ENCODE measurements at places on chromosomes 5 and 9.

DNA sequence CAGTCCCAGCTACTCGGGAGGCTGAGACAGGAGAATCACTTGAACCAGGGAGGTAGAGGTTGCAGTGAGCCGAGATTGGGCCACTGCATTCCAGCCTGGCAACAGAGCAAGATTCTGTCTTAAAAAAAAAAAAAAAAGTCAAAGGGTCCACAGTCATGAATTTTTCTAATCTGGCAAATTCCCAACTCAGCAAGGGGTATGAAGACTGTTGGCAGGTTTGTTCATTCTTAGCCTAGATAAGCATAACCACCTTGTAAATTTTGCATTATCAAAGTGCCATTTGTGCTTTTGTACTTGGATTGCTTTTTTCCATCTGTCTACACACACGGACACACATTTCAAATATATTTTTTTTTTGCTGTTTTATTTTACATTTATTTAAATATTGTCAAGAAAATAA is 299.8 kb upstream of the NUDT12 start:
- DNase-seq = no peak

GRCh38 chr5:139094154-139095131 is 103.7 kb downstream of the SIL1 start:
- DNase-seq = no peak

- DNase-seq = peak; percentile 96
These were observed 120.6 kb downstream of the TTLL11 start for GRCh38 chr9:121972501-121972981.

- DNase-seq = no peak
These were observed 323.9 kb downstream of the TMEM161B start for GRCh38 chr5:87944553-87945285.

DNA sequence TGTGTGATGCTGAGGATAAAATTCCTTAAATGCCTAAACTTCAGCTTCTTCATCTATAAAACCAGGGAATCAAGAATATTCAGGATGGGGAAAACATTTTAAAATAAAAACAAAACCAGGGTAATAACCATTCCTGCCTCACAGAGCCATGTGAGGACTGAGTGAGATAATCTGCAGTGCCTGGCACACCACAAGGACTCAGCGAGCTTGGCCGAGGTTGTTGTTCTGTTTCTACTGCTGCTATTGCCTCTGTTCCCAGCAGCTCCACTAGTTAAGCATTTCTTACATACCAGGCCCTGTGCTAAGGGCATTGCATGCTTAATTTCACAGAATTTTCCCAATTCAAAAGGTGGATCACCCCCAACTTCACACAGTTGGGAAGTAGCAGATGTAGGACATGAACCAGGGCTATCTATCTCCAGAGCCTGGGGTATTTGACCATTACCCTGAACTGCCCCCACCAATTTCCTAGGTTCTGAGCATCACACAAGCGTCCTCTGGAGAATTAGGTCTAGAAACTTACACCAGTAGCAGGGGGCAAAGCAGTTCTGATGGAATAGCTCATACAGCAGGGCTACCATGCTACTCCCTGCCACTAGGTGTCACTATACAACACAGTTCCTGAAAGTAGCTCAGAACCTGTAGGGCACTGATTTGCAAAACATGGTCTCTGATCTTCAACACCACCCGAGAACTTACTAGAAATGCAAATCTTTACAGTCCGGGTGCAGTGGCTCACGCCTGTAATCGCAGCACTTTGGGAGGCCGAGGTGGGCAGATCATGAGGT is 74.3 kb downstream of the LRSAM1 start:
- peak; percentile 80 for DNase-seq

- no peak for DNase-seq
These were observed 11.6 kb downstream of the AGPAT2 start for GRCh38 chr9:136675477-136676296.

DNA sequence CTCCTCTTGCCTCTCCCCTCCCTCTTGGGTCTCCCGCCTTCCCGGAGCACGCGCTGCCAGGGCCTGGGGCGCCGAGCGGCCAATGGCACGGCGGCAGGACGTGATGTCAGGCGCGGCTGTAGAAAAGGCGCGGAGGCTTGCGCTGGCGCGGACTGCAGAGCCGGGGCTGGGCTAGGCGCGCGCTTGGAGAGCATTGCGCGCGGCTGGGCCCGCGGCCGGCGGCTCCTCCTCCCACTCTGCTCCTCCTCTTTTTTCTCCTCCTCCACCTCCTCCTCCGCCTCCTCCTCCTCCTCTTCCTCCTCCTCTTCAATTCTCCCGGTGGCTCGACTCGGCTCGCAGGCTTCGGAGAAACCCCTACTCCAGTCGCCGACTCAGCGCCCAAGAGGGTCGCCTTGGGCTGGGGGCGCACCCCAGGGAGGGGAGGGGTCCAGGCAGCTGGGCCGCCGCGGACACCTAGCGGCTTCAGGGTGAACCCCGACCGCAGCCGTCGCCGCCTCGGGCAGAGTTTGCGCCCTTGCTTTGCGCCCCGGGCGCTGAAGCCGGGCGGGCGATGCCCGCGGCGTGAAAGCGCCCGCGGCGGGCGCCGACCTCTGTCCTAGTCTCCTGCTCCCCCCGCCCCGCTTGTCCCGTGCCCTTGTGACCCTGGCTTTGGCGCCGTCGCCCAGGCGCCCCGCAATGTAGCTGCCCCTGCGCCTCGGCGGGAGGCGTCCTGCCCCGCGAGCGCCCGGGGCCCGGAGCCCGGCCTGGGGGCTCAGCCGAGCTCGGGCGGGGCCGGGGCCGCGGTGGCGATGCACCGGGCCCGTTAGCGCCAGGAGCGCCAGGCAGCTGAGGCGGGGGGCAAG is at the start of gene LHX2:
LHX2 (plus strand) TSS at position 309 of the 842 bp plus-strand sequence. CDS start 581 bp downstream, outside the sequence.
- DNase-seq = peak; percentile 72

DNA sequence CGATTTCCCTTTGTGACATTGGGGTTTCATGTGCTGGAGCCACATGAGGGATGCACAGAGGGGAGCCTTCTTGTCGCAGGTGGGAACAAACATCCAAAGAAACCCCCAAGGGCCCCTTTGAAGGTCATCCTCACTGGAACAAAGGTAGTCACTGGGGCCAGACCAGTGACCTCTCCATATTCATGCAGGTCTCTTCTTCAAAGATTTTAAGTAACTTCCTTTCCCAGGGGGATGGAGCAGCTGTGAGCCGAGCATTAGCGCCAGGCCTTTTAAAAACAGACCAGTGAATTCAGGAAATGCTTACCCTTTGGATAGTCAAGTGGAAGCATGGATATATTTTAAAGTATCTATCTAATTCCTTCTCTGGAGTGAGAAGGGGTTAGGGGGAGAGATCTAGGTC is 33.0 kb downstream of the DAPK1 start:
- no peak for DNase-seq

DNA sequence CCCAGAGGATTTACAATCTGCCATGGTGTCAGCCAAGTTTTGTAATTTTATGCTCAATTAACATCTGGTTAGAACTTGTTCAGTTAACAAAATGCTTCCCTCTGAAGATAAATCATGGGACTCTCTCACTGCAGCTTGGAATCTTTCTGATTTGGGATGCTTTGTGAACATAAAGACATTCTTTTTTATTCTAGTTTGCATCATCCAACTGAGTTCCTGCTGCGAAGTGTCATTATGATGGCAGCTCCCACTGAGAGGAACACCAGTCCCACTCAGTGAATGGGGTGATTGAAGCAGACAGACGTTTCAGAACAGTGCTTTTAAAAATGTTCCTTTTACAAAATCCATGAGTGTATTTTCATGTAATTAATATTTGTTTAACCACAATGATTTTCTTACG is 863.8 kb downstream of the TLE4 start:
- no peak for DNase-seq

DNA sequence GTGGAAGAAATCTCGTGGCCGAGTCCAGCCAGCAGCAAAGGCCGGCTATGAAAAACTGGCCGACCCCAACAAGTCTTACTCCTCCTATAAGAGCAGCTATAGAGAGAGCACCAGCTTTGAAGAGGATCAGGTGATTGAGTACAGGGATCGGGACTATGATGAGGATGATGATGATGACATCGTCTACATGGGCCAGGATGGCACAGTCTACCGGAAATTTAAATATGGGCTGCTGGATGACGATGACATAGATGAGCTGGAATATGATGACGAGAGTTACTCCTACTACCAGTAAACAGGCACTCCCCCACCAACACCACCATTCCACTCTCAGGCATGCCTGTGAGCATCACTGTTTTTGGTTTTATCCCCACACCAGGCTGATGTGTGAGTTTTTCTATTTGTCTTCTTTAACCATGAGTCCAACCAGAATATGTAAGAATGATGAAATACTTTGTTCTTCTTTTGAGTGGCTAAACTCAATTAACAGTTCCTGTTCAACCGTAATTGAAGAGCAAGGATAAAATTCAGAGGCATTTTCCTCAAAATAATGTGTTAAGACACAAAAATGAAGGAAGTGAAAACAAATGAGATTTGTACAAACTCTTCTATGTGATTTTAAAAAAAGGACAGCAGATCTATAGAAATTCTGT is 35.5 kb downstream of the RFK start:
- no peak for DNase-seq

GRCh38 chr5:56950626-56951125 is 1.2 kb downstream of the MIER3 start:
- peak; percentile 75 for DNase-seq

DNA sequence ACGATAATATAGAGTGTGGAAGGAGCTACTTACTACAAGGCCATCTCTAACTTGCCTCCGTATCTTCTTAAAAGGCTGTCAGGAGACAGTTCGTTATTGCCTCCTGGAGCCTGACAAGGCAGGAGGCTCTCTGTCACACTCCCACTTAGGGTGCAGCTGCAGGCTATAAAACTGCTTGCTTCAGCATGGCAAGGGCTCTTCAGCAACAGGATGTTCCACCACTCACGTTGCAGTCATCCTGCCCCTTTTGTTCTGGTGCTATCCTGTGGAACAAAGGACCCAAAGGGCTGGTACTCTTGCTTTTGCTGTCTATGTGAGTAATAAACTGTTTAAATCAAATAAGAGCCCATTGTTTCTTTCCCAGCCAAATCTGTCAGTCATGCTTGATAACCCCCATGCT is 508.9 kb downstream of the NTRK2 start:
- DNase-seq = no peak

- no peak for DNase-seq
These were observed 446.2 kb downstream of the PLK2 start for GRCh38 chr5:58013542-58014258.

- no peak for DNase-seq
These were observed 20.2 kb upstream of the GLIS3 start for GRCh38 chr9:4320021-4320420.

GRCh38 chr9:91305596-91306295 is 56.0 kb downstream of the AUH start:
- no peak for DNase-seq

GRCh38 chr9:114343471-114344187 is 14.0 kb downstream of the ORM2 start:
- no peak for DNase-seq

DNA sequence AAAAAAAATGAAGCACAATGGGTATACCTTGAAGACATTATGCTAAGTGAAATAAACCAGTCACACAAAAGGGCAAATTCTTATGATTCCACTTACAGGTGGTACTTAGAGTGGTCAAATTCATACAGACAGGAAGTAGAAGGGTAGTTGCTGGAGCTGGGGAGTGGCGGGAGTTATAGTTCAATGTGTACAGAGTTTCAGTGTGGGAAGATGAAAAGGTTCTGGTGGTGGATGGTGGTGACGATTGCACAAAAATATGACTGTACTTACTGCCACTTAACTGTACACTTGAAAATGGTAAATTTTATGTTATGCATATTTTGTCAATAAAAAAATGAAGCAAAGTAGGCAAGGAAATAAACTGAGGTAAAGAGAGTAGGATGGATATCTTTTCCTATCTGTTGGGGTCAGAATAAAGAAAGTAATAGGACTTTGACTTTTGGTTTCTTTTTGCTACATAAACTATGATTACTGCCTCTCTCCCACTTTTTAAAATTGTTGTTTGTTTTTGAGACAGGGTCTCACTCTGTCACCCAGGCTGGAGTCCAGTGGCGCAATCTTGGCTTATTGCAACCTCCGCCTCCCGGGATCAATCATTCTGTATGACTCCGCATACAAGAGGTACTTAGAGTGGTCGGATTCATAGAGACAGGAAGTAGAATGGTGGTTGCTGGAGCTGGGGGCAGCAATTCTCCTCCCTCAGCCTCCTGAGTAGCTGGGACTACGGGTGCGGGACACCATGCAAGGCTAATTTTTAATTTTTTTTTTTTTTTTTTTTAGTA is 4.0 kb upstream of the PSAT1 start:
- DNase-seq = no peak

DNA sequence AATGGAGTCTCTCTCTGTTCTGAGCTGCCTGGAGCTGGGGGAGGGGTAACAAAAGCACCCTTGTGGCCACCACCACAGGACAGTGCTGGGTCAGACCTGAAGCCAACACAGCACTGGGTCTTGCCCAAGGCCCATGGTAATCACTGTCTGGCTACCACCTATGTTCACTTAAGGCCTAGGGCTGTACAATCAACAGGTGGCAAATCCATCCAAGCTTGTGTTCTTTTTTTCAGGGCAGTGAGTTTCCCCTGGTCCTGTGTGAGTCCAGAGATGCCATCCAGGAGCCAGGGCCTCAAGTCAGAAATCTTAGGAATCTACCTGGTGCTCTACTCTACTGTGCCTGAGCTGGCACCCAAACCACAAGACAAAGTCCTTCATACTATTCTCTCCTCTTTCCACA is 20.1 kb upstream of the OTP start:
- no peak for DNase-seq

- DNase-seq = no peak
These were observed 176.2 kb downstream of the SMC2 start for GRCh38 chr9:104269996-104270963.

- DNase-seq = no peak
These were observed 68.4 kb downstream of the HSPA4 start for GRCh38 chr5:133120156-133120750.

DNA sequence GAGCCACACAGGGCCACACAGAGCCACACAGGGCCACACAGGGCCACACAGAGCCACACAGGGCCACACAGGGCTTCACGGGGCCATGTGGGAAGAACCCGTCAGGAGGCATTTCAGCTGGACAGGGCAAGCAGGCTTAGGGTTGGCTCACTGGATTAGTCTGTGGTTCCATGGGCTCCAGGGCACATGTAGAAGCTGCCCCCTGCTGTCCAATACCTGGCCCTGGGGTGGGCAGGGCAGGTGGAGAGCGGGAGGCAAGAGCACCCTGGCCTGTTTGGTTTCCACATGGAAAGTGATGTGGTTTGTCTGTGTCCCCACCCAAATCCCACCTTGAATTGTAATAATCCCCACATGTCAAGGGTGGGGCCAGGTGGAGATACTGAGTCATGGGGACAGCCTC is 16.4 kb upstream of the LPCAT1 start:
- DNase-seq = no peak

- peak; percentile 40 for DNase-seq
These were observed 603.0 kb downstream of the BNC2 start for GRCh38 chr9:16267281-16268066.
